ENCODE measurements at places on chromosomes 1 and 21.

DNA sequence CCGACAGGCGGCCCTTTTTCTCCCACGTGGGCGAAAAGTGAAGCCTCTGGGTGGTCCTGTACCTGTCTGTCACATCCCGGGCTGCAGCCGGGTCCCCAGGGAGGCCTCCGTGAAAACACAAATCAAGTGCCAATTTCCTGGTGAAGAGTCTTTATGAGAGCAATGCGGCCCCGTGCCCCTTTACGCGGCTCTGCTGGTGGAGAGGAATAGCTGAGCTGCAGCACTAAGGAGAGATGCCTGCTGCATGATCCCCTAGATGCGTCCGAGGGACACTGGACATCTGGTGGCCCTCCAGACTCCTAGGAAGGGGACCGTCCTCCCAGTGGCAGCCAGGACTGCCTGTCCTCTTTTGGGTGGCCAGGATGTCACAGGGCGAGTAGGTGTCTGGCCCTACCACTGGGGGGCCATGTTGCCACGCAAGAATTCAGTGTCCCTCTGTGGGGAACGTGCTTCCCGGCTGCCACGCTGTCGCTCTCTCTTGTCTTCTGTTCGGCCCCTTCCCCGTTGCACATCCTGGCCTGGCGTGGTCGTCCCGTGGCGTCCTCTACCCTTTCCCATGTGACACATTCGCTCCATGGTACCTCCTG is 38.7 kb downstream of the COL18A1 start:
- DNase-seq: no peak

GRCh38 chr1:13751985-13752384 is 52.0 kb downstream of the PRDM2 start:
- DNase-seq: no peak

DNA sequence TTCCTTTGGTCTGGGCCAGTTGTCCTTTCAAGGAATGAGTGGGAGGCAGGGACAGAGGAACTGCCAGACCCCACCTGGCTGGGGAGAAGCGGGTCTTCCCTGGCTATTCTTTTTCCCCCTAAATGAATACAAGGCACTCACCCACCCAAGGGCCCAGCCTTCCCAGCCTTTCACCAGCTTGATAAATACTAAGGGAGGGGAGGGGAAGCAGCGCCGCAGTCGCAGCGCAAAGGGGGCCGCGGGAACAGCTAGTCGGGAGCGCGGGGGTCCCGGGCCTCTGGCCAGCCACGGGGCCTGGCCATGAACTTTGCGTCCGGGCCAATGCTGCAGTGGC is 91.3 kb upstream of the VAMP3 start:
- DNase-seq: no peak

- no peak for DNase-seq
Observed at GRCh38 chr1:197397895-197398294, 129.8 kb downstream of the CRB1 start.

DNA sequence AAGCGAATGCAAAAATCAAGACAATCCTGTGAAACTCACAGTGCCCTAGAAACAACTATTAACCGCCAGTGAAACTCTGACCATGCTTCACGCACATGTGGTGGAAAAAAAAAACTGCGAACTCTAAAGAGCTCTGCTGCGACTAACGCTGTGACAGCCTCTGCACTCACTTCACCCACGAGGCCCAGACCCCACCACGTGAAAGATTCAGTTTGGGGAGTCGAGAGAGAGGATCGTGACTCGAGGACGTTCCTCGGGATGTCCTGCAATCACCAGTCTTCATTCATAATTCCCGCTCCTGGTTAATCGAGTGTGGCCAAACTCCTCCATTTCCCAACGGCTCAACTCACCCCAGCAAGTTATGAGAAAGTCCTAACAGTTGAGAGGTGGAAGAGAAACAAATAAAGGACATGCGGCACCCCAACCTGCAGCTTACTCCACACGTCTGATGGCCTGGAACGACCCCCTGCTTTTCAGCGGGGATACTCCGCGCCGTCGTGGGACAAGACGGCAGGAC is 1.1 kb downstream of the SERBP1 start:
- no peak for DNase-seq

GRCh38 chr1:47919113-47919833 is 77.9 kb downstream of the TRABD2B start:
- DNase-seq: no peak

GRCh38 chr1:19061798-19062197 is 105.3 kb upstream of the IFFO2 start:
- no peak for DNase-seq

- DNase-seq: no peak
Observed at GRCh38 chr1:226372885-226373284, 35.0 kb downstream of the PARP1 start.

DNA sequence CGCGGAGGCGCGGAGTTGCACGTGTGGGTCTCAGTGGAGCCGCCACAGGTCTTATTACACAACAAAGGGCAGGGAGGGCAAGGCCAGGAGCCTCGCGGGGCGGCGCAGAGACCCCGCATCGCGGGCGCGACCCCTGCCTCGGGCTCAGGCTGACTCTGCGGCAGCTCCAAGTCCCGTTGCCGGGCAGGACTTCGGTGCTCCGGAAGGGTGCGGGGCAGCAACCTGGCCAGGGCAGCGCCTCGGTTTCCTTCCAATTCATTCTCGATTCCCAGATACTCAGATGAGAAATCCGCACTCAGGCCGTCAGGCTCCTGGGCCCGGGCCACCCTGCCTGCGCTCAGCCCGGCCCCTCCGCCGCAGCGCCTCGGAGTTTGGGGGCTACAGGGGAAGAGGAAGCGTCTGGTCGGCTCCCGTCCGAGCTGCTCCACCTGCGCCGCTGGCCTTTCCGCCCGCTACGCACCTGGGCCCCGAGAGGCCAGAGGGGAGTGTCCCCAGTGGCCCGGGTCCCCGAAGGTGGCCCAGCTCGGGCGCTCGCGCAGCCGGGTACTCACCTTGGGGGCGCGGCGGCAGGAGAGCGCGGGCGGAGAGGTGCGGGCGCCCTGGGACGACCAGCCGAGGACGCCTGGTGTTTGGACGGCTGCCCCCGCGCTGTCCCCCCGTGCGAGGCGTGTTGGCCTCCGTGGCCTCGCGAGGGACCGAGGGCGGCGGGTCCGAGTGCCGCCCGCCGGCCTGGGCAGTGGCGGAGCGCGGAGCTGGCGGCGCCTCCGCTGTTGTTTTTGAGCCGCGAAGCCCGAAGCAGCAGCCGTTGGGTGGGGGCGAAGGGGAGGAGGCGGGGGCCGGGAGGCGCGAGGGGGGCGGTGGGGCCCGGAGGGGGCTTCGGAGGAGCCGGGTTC is 1.1 kb upstream of the PRDM16 start:
- no peak for DNase-seq

- DNase-seq: no peak
Observed at GRCh38 chr1:108070662-108071061, 105.7 kb upstream of the VAV3 start.

DNA sequence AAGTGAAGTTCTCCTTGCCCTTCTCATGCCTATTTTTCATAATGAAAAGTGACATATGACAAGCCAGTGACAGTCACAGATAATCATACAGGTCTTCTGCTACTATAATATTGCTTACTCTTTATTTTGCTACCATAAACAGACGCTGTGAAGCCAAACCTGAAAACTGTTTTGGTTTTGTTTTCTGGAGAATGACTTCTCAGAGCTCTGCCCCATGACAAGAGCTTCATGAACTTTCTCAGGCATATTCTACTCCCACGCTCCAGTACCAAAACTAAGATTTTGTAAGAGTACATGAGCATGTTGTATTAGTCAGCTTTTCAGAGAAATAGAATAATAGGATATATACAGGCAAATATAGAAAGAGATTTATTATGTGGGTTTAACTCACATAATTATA is 64.3 kb upstream of the VTCN1 start:
- no peak for DNase-seq

DNA sequence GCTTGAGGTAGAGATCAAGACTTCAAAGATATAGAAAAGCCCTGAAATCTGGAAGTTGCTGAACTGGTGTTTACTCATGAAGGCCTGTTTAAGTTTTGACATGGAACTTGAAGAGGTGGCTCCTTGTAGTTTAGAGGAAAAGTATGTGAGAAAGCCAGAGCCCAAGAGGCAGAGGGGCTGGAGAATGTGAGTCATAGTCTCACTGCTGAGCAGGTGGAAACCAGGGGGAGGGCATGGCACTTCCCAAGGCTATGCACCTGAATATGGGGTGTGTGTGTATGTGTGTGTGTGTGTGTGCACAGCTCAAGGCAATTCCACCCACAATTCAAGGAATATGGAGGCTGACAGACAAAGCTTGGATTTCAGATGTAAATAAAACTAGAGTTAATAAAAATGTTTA is 46.8 kb upstream of the C1orf198 start:
- no peak for DNase-seq
